ENCODE measurements at places on chromosomes 6 and 20.

- DNase-seq = no peak
These were observed 29.8 kb downstream of the NEDD9 start for GRCh38 chr6:11202513-11203305.

- DNase-seq = no peak
These were observed 174.9 kb upstream of the THBS2 start for GRCh38 chr6:169428532-169428931.

DNA sequence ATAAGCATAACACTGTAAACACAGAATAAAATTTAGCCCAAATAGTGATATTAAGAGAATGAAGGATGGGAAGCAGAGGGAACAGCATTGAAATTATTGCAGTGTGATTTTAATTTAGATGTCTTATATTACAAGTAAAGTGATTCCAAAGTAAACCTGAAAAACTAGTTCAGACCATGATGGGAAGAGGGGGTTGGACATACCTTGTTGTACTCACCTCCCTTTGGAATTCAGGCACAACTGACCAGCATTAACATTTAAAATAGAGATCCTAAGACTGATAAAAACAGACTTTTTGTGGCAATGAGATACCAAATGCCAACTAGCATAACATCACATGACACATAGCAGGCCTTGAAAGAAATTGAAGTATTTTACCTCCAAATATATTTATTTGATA, 262.6 kb upstream of the PRND start:
- no peak for DNase-seq

GRCh38 chr6:5617179-5617578, 355.9 kb downstream of the FARS2 start:
- no peak for DNase-seq

- no peak for DNase-seq
These were observed 8.9 kb upstream of the MLN start for GRCh38 chr6:33812669-33813068.

GRCh38 chr6:9412951-9413559, 977.7 kb upstream of the SLC35B3 start:
- DNase-seq = no peak

GRCh38 chr20:2335096-2335870, 39.5 kb downstream of the TGM3 start:
- no peak for DNase-seq

GRCh38 chr6:6085928-6086668, 79.4 kb upstream of the NRN1 start:
- DNase-seq = no peak

- no peak for DNase-seq
These were observed 8.3 kb downstream of the IFNGR1 start for GRCh38 chr6:137210903-137211302.

- peak; percentile 59 for DNase-seq
These were observed 322.2 kb downstream of the PLCB1 start for GRCh38 chr20:8454137-8454712.

- DNase-seq = no peak
These were observed 623.1 kb downstream of the HTR1B start for GRCh38 chr6:76840041-76840745.

DNA sequence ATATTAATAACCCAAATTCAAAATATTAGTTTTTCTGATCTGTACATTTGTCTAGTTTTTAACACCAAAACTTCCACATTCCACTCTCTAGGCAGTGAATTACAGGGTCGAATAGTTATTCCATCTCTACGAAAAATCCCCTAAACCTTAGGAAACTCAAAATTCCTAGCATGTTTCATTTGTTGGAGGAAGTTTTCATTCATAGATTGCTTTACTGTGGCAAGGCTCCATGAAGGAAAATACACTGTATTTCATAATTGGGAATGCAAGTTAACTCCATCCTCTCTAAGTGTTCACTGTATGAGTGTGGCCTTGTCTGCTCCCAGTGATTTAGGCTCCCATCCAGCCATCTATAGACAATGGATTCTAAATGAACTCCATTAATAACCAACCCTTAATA, 296.1 kb downstream of the TENT5A start:
- no peak for DNase-seq

DNA sequence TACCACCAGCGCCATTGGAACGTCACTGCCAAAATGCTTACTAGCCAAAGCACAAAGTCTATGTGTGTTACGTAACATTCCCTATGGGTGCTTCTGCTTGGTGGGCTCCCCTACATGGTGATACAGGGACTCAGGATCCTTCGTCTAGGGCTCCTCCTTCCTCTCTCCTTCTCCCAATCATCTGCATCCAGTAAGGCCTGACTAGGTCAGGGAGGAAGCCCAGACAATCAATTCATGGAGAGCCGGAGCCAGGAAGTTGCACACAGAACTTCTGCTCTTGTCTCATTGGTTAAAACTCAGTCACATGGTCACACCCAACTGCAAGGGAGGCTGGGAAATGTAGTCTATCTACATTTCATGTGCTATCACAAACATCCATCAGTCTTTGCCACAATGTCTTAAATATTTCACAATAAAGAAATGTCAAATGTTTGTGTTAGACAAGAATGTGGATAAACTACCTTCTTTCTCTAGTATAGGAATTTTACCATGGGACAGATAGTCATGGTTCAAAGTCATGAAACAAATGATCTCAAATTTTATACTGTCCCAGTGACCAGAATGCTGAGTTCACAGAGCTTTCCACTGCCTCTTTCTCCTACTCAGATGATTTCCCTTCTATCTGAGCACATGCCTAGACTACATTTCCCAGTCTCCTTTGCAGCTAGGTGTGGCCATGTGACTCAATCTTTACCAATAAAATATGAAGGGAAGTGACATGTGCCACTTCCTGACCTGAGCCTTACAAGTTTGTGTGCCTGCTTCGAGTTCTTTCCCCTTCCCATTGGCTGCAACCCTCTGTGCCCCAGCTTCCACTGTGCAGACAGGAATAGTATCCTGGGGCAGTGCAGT, 9.3 kb upstream of the KCNK15 start:
- DNase-seq = peak; percentile 39

GRCh38 chr6:152975204-152975915, 7.5 kb downstream of the FBXO5 start:
- no peak for DNase-seq

DNA sequence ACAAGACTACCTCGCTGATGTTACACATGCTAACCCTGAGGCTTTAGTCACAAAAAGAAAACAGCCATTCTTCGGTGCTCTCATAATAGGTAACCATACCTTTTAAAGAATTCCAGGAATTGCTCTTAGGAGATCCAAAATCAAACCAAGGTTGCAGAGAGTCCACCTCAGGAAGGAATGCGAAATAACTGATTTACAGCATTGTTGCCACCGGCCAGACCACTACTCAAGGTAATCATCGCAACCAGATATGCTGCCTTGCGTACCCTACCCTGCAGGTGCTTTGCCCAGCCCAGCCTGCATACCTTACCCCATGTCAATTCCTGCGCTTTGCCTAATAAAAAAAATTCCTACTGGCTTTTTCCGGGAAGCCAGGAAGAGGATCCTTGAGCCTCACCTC, 27.0 kb downstream of the NUP153 start:
- DNase-seq = no peak

GRCh38 chr20:18039063-18039462, 18.7 kb downstream of the OVOL2 start:
- no peak for DNase-seq

- DNase-seq = no peak
These were observed 1.4 kb downstream of the CTSZ start for GRCh38 chr20:59005523-59006166.

DNA sequence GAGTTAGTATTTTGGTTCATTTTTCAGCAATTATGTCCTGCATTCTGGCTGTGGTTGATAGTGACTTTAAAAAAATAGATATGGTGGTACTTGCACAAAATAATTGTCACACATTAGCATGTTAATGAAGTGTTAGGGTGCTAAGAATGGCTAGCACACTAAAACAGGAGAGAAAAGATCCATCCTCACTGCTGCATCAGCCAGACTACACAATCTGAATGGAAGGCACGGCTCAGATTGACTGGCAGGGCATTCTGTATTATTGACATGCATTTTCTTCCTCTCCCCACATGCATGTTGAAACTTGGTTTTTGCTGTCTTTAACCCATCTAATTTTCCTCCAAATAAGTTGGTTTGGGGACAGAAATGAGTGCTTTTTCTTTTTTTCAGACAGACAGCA, 306.3 kb downstream of the PRL start:
- no peak for DNase-seq

GRCh38 chr6:143164565-143165105, 103.9 kb downstream of the AIG1 start:
- no peak for DNase-seq

DNA sequence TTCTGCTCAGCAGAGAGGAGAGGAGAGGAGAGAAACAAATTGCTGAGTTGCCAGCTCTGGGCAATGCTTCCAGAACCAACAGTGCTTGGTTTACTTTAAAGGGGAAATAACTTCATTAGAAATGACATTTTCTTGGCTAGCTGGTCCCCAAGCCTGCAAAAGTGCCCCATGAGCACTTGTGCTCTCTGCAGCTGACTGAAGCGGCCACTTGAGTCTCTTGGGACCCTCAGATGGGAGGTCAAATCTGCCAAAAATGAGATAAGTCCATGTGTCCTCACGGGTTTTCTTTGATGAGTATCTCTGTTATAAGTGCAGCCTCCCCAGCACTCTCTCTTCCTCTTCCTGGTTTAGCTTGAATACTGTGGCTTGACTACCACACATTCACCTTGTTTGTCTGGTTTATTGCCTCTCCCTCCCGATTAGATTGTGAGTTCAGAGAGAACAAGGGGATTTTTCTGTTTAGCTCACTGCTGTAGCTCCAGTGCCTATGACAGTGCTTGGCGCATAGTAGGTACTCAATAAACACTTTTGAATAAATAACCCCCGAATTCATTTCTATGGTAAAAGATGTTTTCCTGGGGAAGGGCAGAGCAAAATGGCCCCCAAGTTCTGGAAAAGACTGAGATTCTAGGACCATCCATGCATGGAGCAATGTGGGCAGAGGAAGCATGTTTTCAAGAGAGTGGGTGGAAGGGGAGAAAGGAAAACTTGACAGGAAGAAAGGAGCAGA, 7.0 kb upstream of the RIN2 start:
- no peak for DNase-seq

DNA sequence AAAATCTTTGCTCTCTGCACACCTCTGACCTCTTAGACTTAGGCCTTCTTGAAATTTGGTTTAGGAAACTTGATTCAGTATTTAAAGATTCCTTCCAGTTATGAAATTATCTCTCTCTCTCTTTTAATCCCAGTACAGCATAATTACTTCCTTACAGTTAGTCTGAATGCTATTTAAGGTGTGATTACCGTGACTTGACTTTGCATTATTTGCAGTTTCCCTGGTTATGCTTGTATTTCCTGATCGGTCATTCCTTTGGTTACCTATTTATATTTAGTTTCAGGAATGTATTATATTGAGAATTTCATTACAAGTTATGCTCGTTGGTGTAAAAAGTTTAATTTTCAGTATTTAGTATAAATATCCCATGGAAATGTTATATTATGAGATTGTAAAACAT, 16.3 kb downstream of the TMEM170B start:
- DNase-seq = no peak

DNA sequence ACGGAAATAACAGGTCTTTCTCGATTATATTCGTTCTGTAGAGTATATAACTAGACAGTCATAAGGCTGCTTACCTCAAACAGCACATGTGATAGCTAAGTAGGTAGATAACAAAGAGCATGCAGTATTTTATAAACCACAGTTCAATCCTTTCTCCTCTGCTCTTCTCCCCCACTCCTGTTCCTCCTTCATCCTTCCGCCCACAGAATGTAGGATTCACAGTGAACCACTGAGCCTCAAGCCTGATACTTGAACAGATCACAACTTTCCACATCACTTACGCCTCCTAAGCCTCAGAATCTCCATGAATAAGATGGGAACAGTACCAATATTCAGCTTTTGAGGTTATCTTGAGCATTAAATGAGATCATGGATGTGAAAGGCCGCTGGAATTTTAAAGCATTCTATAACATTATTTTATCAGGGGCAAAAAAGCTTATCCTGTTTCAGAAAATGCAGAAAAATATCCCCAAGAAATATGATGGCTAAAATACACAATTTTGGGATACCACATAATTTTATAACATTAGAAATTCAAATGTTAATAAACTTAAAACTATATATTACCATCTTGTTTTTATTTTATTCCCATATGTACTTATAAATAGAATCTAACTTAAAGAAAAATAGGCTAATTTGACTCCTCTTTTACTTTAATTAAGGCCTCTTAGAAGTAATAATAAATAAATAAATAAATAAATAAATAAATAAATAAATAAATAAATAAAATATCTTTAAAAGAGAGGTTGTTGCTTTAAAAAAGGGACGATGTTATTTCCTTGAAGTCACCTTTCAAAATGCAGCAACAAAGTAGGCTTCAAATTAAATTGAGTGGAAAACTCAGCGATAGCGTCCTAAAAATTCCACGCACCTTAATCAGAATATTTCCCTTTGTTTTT, 33.4 kb downstream of the MTFR2 start:
- DNase-seq = no peak
